ENCODE measurements at places on chromosomes 6 and 20.

GRCh38 chr20:4550740-4551139, 171.0 kb upstream of the PRND start:
- no peak for DNase-seq

GRCh38 chr6:92762443-92763273, 656.7 kb downstream of the EPHA7 start:
- DNase-seq = no peak

GRCh38 chr6:66418906-66419305, 711.9 kb upstream of the EYS start:
- DNase-seq = no peak

GRCh38 chr6:44058617-44059358, 68.5 kb downstream of the MRPL14 start:
- DNase-seq = no peak

DNA sequence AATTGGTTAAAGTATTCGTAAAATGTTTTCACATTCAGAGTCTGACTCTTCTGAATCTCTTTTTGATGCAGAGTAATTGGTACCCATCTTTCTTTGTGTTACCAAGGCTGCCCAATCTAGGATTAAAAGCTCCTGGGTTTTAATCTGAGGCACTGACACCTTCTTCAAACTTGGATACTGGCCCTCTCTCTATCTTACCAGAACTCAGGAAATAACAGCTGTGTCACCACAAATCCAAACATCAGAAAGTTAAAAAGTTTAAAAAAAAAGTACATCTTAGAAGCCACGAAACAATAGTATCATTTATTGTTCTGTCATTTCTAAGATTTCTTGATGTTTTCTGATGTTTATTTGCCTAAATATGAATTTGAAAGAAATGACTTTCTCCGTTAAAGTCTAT, 255.5 kb upstream of the RUNX2 start:
- DNase-seq = no peak

DNA sequence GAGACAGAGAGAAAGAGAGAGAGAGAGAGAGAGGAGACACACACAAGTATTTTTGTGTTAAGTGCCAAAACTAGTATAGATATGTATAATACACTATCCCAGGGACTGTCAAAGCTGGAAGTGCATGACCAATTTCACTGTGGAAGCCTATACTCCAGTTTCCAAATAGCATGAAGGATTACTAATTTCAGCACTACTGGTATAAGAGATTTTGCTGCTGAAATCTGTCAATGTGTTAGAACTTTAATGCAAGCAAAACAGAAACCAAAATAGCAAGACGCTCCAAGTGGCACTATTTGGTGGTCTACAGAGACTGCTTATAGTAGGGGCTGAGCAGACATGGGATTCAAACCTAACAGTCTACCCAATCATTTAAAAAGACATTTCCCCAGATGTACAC, 284.8 kb downstream of the BTBD9 start:
- DNase-seq = no peak

DNA sequence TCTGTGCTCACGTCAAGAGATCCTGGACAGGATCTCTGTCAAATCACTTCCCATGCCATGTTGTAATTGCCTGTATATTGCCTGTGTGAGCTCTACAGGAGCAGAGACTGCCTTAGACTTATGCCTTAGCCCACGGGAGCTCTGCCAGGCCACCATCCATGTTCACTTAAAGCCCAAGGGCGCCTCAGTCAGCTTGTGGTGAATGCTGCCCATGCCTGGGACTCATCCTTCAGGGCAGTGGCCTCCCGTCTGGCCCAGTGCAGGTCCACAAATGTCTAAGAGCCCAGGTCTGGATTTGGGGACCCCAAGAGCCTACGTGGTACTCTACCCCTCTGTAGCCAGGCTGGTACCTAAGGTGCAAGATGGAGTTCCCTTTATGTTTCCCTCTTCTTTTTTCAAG, 22.4 kb upstream of the BPIFA2 start:
- DNase-seq = no peak

DNA sequence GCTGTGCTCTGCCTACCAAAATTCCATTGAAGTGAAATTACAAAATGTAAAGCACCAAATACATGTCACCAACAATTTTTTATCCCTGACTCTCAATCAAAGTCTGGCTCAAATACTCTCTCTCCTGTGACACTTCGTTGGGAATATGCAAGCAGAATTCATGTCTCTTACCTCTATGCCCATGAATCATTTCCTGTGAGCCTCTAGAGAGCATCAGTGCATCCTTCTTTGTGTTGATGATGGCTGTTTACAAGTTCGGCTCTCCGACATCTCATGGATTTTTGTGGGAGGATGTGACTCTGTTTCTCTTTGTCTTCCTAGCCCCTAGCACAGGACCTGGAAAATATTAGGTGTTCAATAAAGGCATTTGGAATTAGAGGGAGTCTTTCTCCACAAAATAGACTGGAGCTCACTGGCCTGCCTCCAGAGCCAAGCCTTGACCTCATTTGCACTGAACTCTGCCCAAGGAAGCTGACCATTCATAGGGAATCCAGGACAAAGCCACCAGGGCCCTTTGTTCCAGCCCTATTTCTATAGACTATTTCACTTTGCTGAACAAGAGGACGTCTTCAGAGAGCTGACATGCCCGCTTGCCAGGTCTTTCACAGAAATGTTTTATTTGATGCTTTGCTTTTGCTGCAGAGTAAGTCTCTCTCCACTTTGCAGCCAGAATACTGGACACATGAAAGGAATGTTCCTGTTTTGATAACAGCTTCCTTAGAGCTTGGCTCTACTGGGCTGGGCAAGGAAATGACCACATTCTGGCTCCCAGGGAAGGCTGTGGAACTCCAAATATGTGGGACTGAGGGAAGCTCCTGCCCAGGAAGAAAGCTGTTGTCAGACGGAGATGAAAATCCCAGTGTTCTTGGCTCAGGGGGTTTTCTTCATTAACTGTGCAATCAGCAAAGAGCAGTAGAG, 194.5 kb upstream of the CDYL start:
- DNase-seq = no peak

GRCh38 chr6:34656378-34657036, 40.1 kb downstream of the ILRUN start:
- no peak for DNase-seq

- no peak for DNase-seq
These were observed 54.2 kb upstream of the HLA-A start for GRCh38 chr6:29887819-29888776.

DNA sequence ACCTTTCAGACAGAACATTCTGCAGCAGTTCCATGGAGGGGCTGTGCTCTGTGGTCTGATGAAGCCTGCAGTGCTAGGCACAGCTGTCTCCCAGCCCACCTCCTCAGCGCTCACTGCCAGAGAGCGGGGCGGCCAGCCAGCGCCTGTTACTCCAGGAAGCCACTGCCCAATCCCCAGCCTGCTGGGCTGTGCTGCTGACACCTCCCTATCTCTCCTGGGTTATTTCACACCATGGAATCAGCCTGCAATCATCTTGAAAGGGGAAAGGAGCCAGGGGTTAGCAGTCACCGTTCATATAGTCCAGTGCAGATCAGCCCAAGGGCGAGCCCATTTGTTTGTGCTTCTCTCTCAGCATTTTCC, 46.3 kb upstream of the NHSL1 start:
- DNase-seq = no peak

DNA sequence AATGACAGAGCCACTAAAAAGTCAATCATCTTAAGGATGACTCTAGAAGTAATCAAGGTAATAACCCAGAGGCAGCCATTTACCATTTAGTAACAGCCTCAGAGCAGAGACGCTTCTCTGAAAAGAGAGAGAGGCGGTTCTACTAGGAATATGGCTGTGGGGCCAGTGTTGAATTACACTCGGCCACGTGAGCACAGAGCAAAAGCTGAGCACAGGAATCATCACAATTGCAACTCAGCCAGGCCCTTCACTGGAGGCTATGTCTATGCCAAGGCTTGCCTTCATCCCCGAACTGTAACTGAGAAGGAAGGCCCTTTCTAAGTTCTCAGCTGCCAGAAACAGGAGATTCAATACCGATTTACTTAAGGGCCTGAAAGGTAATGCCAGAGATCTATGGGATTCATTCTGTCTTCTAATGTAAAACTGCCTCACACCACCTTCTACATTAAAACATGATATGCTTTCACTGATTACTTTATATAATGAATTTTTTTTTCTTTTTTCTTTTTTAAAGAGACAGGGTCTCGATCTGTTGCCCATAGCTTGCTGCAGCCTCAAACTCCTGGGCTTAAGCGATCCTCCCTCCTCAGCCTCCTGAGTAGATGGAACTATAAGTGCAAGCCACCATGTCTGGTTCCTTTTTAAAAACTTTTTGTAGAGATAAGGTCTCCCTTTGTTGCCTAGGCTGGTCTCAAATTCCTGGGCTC, 67.6 kb downstream of the NUDT3 start:
- DNase-seq = no peak

DNA sequence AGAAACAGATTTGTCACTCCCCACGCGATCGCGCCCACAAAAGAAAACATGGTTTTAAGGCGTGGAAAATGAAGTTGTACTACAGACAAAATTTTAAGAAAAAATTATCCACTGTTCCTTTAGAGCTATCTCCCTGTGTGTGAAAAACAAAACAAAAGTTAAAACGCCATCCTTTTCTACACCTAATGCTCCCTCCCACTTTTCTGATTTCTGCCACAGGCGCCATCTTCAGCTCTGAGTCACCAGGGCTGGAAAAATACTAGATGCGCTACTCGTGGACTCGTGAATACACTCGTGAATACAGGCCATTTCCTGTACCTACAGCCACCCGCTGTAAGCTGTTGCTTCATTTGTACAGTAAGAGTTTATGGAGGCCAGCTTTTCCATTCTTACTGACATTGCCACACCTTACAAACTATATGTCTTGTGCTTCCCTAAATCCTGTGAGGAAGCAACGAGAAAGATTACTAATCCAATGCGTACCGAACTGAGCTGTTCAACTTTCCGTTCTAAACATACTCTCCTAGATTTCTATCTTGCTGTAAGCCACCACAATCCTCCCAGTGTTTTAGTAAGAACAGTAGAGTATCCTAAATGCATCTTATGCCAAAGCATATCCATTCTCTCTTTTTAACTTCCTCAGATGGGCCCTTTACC, 773 bp upstream of the AHI1 start:
- DNase-seq = no peak

DNA sequence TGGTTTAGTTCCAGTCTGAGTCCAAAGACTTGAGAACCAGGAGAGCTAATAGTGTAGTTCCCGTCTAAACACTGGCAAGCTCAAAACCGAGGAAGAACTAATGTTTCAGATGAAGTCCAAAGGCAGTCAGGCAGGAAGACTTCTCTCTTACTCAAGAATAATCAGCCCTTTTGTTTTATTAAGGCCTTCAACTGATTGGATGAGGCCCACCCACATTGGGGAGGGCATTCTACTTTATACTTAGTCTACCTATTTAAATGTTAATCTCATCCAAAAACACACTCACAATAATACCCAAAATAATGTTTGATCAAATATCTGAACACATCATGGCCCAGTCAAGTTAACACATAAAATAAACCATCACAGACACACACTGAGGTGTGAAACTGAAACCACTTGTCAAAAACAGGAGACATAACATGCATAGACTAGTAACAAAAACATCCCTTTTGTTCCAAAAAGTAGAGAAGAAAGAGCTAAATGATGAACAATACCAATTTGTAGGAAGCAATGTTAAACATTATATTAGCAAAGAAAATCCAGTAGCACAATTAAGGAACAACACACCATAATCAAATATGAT, 50.2 kb upstream of the SENP6 start:
- no peak for DNase-seq

GRCh38 chr6:98589536-98589935, 244.8 kb upstream of the POU3F2 start:
- DNase-seq = no peak

GRCh38 chr6:38640216-38640909, 634 bp upstream of the BTBD9 start:
- no peak for DNase-seq

DNA sequence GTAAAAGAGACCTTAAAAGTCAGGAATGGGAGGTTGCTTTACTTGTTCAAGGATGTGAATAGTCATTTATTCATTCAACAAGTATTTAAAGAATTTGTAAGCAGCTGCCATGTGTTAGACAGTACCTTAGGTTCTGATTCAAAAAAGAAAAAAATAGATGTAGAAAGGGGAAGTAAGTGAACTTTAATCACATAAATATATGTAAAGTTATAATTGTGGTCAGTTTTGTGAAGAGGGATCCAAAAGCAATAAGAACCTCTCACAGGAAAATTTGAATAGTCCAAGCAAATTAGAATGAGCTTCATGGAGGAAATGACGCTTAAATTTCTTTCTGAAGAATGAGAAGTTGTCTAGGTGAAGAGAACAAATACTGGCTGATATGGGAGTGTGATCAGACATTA, 596.1 kb upstream of the CITED2 start:
- no peak for DNase-seq

DNA sequence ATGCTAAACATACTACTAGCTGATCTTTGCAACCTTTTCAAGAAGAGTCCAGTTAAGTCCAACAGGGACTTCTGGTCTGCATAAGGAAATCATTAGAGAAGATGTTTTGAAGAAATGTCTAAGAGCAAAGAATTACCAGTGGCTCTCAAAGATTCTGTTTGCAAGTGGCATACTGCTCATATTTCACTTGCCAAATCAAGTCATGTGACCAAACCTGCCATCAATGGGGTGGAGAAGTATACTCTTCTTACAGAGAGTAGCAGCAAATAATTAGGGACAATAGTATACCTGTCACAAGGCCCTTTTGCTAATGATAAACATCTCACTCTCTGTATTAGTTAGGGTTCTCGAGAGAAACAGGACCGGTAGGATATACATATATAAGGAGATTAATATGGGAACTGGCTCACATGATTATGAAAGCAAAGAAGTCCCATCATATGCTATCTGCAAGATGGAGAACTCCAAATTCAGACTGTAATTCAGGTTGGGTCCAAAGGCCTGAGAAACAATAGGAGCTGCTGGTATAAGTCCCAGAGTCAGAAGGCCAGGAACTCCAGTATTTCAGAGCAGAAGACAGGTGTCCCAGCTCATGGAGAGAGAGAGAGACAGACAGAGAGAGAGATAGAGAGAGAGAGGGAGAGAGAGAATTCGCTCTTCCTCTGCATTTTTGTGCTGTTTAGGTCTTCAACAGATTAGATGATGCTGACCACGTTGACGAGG, 111.5 kb downstream of the LCA5 start:
- DNase-seq = no peak

GRCh38 chr6:39173270-39173669, 56.0 kb downstream of the KCNK5 start:
- no peak for DNase-seq

DNA sequence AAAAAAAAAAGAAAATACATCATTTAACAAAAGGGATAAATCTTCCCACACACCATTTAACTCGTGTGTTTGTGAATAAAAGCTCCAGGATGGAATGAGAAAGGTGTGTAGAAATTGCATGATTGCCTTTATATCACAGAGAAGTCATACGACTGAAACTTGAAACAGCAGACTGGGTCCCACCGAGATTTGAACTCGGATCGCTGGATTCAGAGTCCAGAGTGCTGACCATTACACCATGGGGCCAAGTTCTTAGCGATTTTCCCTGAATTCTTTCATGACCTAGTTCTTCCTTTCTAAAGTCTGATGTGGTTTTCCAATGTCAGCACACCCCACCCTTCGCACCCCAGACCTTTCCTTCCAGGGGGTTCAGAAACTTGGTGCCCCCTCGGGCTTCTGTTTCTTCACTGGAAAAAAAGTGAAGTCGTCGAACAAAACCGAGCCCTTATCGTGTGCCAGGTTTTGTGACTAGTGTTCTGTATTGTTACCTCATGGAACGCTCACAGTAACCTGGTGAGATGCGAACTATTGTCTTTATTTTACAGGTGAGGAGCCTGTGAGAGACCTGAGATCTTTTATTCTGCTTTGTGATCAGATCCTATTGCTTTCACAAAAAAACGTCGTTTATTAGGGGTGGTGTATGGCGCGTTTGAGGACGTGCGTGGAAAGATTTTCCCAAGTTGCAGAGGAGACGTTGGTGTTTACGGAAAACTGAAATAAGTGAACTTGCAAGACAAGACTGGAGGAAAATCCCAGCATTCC, 120.8 kb downstream of the OR2B2 start:
- DNase-seq = no peak

All from SIG-M5 (cell line).